ENCODE measurements at places on chromosomes 1 and 21.

GRCh38 chr1:93196591-93196990 is 16.1 kb downstream of the CCDC18 start:
- DNase-seq = no peak

DNA sequence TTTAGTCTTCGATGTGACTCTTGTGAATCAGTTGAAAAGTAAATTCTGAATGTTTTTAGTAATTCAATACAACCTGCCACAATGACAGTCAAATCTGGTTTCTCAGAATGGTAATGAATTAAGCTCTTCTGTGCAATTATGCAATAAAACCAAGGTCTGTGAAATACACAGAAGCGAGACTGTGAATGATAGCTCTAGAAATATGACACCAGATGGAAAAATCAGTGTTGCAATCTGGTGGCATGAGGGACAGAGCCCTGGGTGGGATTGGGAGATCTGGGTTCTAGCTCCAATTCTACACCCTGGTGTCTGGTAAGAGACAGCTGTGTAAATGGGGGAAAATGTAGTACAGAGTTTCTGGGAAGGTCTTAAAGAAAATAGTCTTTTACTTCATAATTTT is 586.4 kb upstream of the ZRANB2 start:
- DNase-seq = no peak

- DNase-seq = no peak
These were observed 12.9 kb downstream of the TRABD2B start for GRCh38 chr1:47984175-47984789.

DNA sequence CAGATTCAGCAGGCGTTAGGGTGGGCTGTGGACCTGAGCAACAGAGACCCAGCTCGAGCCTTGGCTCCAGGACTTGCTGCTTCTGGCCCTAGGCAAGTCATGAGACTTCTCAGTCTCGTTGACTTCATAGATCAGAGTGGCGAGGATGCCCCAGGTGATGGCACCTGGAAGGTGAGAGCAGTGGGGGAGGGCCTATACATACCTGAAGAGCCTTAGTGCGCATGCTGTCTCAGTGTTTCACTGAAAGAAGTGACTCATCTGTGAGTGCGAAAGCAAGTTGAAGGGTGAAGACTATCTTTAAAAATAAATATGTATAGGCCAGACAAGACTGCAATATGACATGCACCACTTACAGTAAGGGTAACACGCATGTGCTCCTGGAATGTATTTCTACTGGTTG is 10.1 kb downstream of the PLEKHA6 start:
- DNase-seq = no peak

DNA sequence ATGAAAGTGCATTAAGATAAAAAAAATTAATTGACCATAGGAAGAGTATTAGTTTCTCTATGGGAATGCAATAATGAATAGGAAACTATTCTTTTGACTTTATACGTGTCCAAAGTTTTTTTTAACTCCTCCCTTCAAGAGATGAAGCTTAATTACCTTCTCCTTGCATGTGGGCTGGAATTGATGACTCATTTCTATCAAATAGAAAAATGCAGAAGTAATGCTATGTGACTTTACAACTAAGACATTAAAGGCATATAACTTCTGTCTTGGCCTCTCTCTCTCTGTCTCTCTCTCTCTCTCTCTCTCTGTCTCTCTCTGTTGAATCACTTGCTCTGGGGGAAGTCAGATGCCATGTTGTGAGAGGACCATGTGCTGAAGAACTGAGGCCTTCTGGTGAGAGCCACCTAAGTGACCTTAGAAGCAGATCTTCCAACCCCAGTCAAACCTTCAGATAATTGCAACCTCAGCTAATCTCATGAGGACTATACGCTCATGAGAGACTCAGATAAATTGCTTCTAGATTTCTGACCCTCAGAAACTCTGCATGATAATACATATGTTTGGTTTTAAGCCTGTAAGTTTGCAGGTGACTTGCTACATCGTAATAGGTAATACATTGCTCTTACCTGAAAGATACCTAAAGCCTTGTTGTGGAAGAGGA is 414.2 kb downstream of the KCNT2 start:
- DNase-seq = no peak

DNA sequence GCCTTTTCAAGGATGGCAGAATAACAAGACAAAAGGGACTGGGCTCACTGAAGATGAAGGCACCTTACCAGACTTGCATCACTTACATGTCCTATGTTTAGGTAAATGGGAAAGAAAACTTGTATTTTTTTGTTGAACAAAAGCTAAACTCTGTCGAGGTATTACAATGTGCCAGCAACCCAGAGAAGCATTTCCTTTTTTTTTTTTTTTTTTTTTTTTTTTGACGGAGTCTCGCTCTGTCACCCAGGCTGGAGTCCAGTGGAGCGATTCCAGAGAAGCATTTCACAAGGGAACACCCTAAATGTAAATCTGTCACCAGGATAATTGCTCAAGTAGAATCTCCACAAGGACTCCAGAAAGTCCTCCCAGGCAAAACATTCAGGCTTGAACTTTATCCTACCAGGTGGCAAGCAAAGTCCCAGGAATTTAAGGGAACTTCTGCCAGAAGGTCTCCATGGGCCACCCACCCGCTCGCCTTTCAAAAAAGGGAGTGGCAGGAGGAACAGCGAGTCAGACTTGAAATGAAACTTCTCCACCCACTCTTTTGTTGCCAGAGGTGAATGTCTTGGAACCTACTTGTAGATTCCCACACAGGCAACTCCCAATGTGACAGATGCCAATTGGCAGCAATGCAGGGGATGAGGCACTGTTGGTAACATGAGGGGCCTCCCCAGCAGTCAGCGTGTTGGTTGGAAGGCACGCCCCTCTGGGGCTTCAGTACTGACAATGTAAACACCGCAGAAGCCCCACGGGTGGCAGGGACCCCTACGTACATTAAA is 125.0 kb downstream of the TIAM1 start:
- no peak for DNase-seq

Measured in stimulated activated CD8-positive, alpha-beta memory T cell treated with anti-CD3 and anti-CD28 coated beads, Interleukin-2, amount 100 ng/mL, for 1 hour (primary cell).